ENCODE measurements at places on chromosomes 5 and 9.
A peak's percentile ranks its signal among the peaks of the same experiment; 100 is the strongest.

- DNase-seq, result no peak
These were observed 34.0 kb downstream of the PTPN3 start for GRCh38 chr9:109463924-109464625.

GRCh38 chr9:114282926-114283325 is 40.0 kb upstream of the ORM1 start:
- DNase-seq, result peak; percentile 39

- DNase-seq, result no peak
These were observed 4.6 kb downstream of the PTCH1 start for GRCh38 chr9:95511952-95512708.

DNA sequence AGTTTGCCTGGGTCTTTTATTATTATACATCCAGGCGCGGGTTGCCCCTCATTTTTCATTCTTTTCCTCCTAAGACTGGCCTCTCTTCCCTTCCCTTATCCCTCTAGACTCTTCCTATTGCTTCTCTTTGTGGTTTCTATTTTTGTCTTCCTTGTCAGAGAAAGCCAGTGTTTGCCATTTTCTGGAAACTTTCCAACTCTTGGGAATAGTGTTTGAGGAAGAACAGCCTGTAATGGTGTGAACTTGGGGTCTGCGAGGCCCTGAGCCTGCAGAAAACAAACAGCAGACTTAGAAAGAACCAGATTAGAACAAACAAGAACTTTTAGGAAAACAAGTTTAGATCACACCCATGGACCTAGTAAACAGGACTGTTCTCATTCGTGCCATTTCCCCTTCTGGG is 15.5 kb downstream of the PRKACG start:
- no peak for DNase-seq

Data from sigmoid colon (tissue), 7 donors.